Left colon (tissue), 2 donors: ENCODE measurements at places on chromosomes 12 and 14. TPM values are rescaled to one million over a fixed set of nuclear protein-coding genes. Genes with fewer than 3 reads are reported as not detected.

The DLST gene
- total RNA-seq = 139 TPM

The KLHL33 gene
- 0.31 TPM for total RNA-seq

The LALBA gene
- total RNA-seq = not detected

The NOVA1 gene
- total RNA-seq = 1.4 TPM

The AGAP2 gene
- total RNA-seq = 0.92 TPM

The GZMB gene
- total RNA-seq = 1.3 TPM

The AKAP3 gene
- total RNA-seq = 3.4 TPM

The NTS gene
- 0.31 TPM for total RNA-seq

The SERPINA5 gene
- 0.75 TPM for total RNA-seq

The PLEKHD1 gene
- 0.18 TPM for total RNA-seq

The LBHD2 gene
- not detected for total RNA-seq

The KRT74 gene
- not detected for total RNA-seq

DNA sequence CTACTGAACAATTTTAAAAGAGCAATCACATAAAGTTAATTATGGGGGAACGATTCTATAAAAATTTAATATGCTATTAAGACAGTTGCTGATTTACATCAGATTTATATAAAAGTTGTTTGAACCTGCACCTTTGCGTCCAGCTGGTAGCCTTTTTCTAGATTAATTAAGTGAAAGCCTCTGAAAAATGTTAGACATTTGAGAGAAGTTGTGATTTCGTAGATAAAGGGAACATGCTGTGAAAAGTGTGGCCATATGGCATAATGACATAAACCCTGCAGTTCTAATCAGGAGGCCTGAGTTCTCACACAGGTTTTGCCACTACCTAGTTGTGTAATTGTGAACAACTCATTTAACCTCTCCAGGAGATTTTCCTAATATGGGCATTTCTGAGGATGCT lies 187.2 kb downstream of the TMTC2 start:
- DNase-seq = no peak

DNA sequence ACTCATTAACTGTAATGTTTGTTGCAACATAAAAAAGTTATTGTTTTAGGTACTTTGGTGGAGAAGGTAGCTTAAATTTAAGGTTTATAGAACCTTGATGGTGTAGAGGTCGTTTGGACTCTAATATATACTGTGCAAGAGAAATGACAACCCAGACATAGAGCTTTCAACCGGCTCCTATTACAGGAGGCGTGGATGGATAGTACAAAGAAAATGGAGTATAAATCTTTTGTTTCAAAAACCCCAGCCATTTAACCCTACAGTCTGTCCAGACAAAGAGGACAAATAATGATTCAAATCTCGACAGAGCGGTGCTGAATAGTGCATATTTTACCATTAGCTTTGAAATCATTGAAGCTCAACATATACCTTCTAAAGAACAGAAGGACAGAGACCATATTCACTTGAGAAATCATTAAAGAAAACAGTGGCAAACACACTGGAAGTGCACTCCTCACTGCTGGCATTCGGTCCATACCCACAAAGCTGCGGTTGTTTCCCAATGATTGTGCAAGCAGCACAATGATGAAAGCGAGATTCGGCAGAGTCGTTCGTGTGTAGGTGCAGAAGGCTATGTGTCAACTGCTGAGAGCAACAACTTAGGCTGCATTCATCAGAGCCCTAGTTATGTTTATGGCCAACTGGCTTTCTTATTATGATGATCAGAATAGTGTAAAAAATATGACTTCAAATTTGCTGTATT lies 688.6 kb downstream of the NOVA1 start:
- no peak for DNase-seq

GRCh38 chr14:103859416-103860202 lies 12.2 kb upstream of the PPP1R13B start:
- no peak for DNase-seq

- DNase-seq = no peak
Measured at GRCh38 chr14:103380719-103381377, 4.4 kb upstream of the MARK3 start.

GRCh38 chr12:76260390-76260748 lies 87.8 kb downstream of the BBS10 start:
- no peak for DNase-seq

- no peak for DNase-seq
Measured at GRCh38 chr12:6902448-6902847, 2.2 kb upstream of the LRRC23 start.

- DNase-seq = no peak
Measured at GRCh38 chr12:90401185-90401584, 553.8 kb downstream of the CCER1 start.

DNA sequence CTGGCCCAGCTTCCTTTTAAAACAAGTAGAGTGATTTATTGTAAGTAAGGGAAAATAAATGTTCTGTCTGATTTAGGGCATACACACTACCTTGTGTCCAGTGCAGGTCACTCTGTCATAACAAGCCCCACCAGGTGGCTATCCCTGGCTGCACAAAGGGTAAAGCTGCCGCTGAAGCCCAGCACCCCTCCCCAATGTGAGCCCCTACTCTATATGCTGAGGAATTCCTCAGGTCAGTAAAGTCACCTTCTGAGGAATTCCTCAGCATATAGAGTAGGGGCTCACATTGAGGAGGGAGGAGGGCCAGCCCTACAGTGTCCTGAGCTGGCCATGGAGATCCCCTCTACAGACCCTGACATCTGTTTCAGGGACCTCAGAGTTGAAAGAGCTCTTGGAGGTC lies 67.2 kb downstream of the TBC1D30 start:
- DNase-seq = no peak

DNA sequence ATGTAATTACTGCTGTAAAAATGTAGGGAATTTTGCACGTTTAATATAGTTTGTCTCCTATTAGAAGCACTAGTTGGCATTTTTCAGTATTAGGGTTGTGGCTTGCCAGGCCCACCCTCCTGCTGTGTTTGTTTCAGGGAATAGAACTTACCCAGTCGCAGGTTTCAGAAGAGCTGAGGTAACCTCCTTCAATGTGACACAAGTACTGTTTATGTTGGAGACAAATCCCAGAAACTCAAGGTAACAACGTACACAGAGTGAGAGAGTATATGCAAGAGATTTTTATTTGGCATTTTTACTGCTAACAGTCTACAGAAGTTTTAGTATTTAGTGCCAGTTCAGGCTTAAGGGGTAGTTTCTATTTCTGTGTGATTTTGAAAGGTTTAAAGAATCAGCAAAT lies 284.3 kb downstream of the RAD51B start:
- no peak for DNase-seq

DNA sequence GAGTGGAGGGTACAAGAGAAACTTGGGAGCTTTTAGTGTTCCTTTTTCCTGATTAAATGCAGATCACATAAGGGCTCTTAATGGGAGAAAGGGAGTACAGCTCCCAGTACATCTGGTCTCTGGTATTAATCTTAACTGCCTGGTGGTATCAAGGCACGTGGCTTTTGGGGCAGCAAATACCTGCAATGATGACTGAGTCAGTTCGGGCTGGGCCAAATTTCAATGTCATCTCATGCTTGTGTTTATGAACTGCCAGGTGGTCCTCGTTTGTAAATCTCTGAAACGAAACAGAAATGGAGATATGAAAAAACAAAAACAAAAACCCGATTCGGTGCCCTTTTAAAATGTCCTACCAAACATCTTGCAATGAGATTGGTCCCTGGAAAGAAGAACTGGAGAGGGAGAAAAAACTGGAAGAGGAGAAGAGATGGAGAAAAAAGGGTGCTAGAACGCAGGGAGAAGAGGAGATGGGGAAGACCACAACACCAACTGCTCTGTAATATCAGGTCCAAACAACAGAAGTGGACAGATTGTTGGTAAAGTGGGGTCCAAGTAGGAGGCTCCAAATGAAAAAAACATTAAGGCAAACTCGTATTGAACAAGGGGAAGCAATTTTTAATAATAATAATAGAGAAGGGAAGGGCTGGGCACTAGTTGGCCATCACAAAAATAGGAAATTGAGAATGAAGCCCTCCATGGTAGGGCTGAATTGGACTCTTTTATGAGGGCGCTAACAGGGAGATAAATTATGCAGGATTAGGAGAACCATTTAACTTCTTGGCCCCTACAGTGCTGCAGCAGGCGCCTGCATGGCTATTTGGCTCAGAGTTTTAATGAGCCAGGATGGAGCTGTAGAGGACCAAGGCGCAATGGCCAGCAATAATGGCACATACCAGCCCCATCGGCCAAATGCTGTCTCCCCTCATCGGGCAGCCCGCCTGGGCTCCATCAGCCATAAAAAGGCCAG lies 45.4 kb upstream of the NPFF start:
- DNase-seq = no peak

- DNase-seq = no peak
Measured at GRCh38 chr12:21697904-21698630, 40.4 kb upstream of the LDHB start.

DNA sequence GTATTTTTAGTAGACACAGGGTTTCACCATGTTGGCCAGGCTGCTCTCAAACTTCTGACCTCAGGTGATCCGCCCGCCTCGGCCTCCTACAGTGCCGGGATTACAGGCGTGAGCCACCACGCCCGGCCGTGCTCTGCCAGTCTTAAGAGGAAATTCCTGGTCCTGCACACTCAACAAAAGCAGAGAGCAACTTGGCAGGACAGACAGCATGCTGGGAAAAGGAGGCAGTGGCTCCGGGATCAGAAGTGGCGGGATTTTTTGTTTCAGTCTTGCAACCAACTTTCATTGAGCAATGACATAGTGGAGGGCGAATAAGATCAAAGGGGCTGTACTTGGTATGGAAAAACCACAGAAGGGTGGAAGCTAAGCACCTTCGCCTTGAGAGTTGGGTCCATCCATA lies 2.1 kb downstream of the CKAP4 start:
- peak; percentile 84 for DNase-seq

DNA sequence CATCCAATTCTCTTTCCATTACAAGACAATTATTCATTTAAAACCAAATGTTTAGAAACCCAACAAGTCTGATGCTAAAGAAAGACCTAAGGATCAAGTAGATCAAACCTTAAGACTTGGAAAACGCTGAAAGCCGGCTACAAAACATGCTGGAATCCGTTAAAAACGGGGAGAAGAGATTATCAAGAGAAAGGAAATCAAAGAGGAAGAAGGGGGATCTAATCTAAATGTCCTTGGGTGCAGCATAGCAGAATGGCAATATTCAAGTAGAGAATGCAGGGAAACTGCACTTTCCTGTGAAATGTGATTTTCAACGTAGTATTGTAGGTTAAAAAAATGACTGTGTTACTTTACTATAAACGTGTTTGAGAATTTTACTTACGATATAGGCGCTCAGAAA lies 1.3 kb downstream of the PPP1R13B start:
- no peak for DNase-seq

GRCh38 chr14:63286071-63286470 lies 32.7 kb downstream of the GPHB5 start:
- DNase-seq = no peak

GRCh38 chr14:53113989-53114388 lies 39.1 kb downstream of the DDHD1 start:
- no peak for DNase-seq

DNA sequence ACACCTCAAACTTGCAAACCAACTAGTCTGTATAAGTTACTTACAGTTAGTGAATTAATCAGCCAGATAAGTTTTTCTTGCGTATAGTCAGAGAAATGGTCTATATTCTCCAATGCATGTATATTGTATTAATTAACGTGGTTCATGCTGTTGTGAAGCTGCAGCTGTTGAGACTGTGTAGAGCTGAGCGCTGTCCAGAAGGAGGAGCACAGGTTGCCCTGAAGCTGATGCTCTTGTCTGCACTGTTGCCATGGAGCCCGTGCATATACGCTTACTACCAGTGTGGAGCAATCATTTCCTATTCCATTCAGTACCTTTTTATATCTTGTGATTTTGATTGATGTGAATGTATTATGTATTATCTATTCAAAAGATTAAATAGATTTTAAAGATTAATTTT lies 74.3 kb upstream of the ARID2 start:
- DNase-seq = peak; percentile 34

GRCh38 chr12:124493809-124494750 lies 73.3 kb downstream of the NCOR2 start:
- DNase-seq = no peak

DNA sequence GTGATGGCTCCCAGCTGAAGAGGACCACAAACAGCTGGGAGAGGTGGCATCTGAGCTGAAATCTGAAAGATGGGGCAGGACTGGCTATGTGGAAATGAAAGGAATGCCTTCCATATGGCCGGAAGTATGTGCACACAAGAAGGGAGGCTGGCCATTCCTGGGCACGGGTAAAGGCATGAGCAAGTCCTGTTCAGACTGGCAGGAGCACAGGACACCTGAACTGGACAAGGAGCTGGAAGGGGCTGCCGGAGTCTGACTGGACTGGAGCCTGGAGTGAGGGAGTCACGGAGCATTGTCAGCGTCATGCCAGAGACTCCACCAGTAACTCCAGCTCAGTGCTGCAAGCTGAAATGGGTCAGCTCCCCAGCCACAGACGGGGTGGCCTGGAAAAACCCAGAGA lies 11.9 kb upstream of the TC2N start:
- DNase-seq = no peak

GRCh38 chr14:70113211-70113610 lies 75.5 kb downstream of the SLC8A3 start:
- no peak for DNase-seq

GRCh38 chr14:56794557-56795283 lies 15.6 kb downstream of the OTX2 start:
- DNase-seq = no peak

GRCh38 chr12:80118565-80119324 lies 19.4 kb downstream of the OTOGL start:
- no peak for DNase-seq

- no peak for DNase-seq
Measured at GRCh38 chr14:56666716-56667115, 87.1 kb downstream of the TMEM260 start.

DNA sequence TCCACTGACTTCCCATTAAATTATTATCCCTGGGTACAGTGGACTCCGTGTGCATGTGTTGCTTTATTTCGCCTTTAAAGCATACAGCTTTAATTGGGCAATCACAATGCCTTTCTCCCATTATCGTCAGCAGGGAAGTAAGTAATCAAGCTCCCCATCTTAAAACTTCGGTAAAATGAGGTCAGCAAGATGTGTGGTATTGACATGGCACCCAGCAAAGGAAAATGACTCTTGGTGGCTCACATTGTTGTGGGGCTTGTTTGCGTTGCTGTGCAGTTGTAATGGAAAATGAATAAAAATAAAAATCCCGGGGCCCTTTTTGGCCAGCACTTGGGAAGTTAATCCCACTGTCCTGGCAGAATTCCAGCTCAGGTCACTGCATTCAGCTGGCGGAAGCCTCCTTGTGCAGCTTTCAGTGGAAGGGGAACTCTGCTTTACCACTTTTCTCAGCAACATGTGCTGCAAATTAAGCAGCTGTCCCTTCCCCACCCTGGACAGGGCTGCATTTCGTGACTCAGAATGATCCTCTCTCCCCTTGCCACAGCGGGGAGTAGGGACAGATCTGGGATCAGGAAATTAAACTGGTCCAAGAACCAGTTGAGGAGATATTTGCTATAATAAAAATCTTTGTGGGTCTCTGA lies 13.9 kb upstream of the ATP2A2 start:
- DNase-seq = no peak

- no peak for DNase-seq
Measured at GRCh38 chr12:45893240-45893639, 97.1 kb downstream of the SCAF11 start.

GRCh38 chr14:29709490-29709889 lies 218.2 kb downstream of the PRKD1 start:
- DNase-seq = no peak

GRCh38 chr12:15013634-15014179 lies 40.9 kb downstream of the PDE6H start:
- no peak for DNase-seq
